ENCODE measurements at places on chromosomes 1 and 21. TPM values are rescaled to one million over a fixed set of nuclear protein-coding genes. Genes with fewer than 3 reads are reported as not detected.

GRCh38 chr1:39258146-39258924, 53.8 kb downstream of the MACF1 start:
- no peak for DNase-seq

GRCh38 chr1:3318329-3318728, 136.1 kb upstream of the ARHGEF16 start:
- no peak for DNase-seq

GRCh38 chr1:155932487-155932886, 1.7 kb downstream of the KHDC4 start:
- DNase-seq, result no peak

DNA sequence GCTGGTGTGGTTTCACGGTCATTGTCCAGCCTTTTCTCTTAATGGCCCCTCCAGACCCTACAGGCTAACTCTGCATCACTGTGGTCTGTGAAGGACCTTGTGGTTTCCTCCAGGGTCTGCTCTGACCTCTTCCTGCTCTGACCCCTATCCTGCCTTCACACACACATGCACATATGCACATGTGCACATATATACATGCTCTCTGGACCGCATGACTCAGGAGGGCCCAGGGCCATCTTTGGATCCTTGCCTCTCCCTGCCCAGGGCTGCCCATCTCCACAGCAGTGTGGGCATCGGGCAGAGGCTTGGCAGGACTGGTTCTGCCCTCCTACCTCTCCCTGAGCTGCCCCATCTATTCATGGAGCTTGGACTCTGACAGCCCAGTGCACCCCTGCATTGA, 510.9 kb downstream of the PTPRU start:
- DNase-seq, result no peak

Gene HSD3B1
- not detected for total RNA-seq

Measured in Right ventricle myocardium inferior (tissue), 1 donor.